ENCODE measurements at places on chromosomes 2 and 18.

- DNase-seq: no peak
Measured at GRCh38 chr2:37324536-37324785, 172 bp downstream of the PRKD3 start.

DNA sequence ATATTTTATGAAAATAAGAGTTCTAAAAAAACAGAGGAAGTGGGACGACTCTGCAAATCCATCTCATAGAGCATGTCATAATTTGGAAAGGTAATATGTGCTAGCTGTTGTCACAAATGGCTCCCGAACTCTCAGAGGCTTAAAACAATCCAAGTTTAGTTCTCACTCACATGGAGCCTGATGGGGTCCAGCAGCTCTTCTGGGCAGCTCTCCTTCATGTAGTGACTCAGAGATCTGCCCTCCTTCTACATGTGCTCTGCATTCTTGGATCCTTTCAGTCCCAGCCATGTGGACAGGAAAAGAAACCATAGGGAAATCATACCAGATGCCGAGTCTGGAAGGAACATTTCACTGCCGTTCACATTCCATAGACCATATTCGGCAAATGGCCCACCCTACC is 180.1 kb upstream of the APCDD1 start:
- DNase-seq: no peak

GRCh38 chr2:199705538-199705937 is 145.5 kb downstream of the FTCDNL1 start:
- peak; percentile 49 for DNase-seq

DNA sequence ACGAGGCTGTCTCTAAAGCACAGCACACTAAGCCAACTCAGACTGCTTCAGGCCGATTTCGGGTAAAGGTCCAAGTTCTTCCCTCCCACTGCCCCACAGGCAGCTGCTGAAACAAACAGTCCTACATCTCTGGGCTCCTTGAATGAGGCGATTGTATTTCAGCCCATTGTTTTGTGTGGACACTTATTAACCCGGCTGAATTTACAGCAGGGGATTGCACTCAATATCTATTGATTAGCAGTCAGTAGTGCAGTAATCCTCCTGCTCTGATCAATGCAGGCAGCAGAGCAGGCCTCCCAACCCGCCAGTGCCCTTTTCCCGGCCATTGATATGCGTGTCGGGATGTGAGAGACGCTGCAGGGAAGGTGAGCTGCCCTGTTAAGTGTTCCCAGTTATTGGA is 330.1 kb downstream of the CMPK2 start:
- DNase-seq: no peak

GRCh38 chr2:85647823-85648526 is 20.0 kb downstream of the SFTPB start:
- no peak for DNase-seq

- DNase-seq: no peak
Measured at GRCh38 chr2:237364655-237365054, 49.3 kb downstream of the COL6A3 start.

DNA sequence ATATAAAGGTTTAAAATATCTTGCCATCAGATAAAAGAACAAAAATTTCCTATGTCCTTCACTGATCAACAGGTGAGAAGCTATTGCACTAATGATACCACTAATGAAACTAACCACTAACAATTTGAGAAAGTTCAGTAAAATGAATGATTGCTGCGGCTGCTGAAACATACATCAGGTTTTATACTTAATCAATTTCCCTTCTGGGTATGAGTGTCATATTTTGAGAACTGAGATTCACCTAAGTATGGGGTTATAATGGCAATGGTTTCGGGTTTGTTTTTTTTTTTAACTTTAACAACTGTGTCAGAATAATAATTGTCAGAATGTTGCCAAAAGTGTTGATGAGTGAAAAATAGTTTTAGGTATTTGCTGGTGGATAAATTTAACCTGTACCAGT is 151.3 kb upstream of the SLC39A10 start:
- peak; percentile 30 for DNase-seq

DNA sequence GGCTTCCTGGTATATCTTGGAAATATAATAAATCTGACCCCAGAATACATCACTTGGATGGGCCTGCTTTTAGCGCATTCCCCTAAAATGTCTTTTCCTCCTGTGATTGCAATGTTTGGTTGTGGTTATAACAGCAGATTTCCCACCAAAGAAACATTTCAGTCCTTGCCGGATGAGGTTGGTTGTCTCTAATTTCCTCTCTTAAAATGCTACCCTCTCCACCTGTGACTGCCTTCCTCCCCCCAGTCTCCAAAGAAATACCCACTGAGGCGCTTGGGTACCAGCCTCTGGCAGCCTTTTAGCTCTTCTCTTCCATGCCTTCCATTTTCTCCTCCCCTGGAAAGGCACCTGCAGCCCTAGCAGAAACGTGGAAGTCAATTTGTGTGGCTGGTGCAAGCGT is 102.1 kb upstream of the SIX3 start:
- no peak for DNase-seq

DNA sequence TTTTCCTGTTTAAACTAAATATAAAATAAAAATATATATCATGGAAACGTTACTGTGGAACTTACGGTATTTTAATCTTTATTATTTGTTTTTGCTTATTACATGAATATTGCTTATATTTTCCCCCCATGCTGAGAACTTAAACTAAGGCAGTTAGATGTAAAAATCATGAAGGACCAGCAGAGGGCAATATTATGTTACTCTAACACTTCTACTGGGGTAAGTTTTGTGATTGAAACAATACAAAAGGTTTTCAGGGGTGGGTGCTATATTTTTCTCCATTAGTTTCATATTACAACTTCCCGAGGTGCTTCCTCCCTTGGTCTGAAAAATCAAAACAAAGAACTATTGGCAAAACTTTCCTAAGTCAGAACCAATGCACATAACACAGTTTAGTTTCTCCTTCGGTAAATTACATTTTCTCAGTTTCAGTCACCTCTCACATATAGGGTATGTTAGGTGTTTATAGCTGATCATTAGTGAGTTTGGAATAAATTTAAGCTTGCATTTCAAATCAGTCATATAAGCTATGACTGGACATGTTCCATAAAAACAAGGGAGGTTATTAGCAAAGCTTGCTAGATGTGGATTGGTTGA is 54.8 kb downstream of the ZNF407 start:
- DNase-seq: peak; percentile 44

DNA sequence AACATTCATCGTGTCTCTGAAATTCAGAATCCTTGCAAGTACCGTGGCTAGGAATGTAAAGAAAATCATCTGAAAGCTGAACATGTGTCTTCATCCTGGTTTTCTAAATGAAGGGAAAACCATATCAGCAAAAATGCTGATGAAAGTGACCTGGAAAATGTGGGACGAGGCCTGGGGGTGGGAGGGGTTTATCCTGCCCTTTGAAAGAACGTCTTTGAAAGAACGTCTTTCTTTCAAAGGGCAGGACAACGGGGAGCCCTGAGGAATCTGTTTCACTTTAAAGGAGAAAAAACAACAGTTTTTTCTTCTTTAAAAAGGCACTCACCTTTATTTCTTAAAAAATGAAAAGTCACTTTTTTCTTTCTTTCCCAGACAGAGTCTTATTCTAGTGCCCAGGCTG is 185.2 kb downstream of the ALPK2 start:
- DNase-seq: no peak

- no peak for DNase-seq
Measured at GRCh38 chr2:145625111-145625510, 1105.2 kb upstream of the ZEB2 start.

GRCh38 chr2:234467289-234467688 is 29.6 kb downstream of the ARL4C start:
- DNase-seq: no peak

GRCh38 chr18:25282896-25283703 is 68.9 kb downstream of the ZNF521 start:
- DNase-seq: no peak

Data from activated CD4-positive, alpha-beta T cell treated with anti-CD3 and anti-CD28 coated beads, Interleukin-10, Interleukin-2, amounts not matched to agents 100 ng/mL and 50 ng/mL, durations not matched to agents 16 hours and 8 hours (primary cell).